ENCODE measurements at places on chromosomes 5 and 9.

- DNase-seq: peak; percentile 85
Observed at GRCh38 chr9:87725900-87726709, at the start of gene CTSL. CTSL (plus strand) TSS chr9:87726119; CDS start chr9:87727604, 1,485 bp downstream.

DNA sequence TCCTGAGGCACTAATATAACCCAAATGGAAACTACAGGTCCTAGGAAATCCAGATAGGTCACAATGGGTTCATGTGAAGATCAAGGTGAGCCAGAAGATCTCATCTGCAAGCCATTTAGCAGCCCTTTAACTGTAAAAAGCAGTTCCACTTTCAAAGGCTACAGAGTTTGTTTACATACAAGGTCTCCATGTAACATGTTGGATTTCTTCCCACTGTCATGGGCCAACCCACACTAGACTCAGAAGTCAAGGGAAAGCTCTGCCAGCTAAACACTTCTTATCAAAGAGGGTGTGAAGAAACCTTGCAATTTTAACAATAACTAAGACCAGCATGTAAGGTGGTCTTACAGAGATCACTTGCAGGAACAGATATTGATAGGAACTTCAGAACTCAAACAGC lies 3.8 kb upstream of the CTNNAL1 start:
- no peak for DNase-seq

- peak; percentile 65 for DNase-seq
Observed at GRCh38 chr9:121675969-121676822, 24.8 kb downstream of the DAB2IP start.

DNA sequence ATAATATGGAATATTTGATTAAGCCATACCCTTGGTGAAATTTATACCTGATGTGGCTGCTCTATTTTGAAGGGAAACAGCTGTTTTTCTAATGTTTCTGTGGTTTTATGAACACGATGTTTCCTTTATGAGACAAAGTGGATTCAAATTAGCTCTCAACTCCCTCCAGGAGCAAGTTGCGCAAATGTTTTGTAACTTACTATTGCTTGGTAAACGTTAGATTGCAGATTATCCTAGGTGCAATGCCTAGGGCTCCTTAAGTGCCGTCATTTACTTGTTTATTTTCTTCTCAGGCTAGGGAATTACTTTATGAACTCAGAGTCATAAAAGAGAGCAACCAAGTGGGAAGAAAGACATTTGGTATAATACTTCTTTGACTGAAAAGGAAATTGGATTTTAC lies 763.1 kb downstream of the TAF11L14 start:
- DNase-seq: no peak

GRCh38 chr5:59380350-59380951 lies 513.1 kb downstream of the PDE4D start:
- peak; percentile 89 for DNase-seq

Data from cardiac muscle cell (in vitro differentiated cells and primary cell).